ENCODE measurements at places on chromosomes 2 and 18.

DNA sequence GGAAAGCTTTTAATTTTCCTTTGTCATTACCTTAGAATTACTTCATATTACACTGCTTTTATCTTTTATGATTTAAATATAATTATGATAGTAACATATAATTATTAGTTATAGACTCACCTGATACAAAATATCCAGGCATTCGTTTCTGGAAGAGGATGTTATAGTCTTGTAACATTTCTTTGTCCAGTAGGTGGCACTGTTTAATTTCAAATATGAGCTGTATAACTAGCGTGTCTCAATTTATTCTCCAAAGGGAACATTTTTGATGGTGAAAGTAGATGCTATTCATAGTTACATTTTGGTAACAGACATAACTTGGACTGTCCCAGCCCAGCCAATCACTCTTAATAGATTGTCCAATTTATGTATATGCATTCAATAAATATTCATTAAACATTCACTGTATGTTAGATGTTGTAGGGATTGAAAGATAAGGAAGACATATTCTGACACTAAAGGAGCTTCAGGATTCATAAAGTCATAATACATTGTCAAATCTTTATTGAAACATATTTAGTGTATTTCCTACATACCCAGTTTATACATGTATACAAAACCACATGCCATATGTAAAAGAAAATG is 19.2 kb downstream of the DAW1 start:
- DNase-seq, result peak; percentile 23

DNA sequence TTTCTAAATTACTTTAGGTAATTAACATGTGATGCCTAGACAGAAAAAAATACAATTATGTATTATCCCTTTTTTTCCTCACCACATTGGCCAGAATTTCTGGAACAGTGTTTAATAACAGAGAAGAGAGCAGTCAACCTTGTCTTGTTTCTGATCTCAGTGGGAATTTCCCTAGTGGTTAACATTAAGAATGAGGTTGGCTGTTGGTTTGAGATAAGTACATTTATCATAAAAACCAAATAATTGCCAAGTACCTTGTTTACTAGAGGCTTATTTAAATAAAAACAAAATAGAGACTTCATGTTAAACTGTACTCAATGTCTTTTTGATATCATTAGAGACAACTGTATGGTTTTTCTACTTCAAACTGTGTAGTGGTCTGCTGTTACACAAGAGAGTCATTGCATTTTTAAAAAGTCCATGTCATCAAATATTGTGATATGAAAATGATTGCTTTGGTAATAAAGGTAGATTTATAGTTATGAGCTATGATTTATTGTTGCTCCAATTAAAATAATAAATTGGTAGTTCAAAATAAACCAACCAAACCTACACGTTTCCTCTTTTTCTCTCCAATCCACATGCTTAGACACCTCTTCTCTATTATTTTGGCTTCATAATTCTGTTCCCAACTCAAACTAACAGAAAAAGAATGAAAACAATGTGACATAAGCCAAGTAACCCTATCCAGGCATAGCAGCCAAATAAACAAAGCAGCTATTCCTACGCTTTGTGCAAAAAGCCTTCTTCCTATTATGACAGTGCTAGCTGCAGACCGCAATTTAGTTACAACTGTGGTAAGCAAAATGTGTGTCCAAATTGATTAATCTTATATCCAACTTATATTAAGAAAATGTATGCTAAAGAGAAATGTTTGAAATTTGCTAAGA is 20.9 kb upstream of the TANK start:
- no peak for DNase-seq

DNA sequence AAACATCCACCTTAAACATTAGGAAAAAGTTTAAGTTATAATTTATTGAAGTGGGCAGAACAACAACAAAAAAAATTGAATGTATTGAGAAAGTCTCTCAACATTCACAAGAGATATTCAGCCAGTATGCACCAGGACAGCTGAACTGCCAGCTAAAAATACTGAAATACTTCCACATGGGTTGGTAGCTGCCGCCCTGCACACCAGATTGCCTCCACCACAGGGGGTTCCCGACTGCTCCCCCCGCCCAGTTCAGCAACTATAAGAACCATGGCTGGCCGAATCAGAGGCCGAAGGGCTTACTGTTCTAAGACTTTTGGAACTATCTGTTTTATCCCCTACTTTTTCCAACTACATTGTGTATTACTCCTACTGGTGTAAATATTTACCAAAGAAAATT is 150.0 kb upstream of the LRP1B start:
- no peak for DNase-seq

- no peak for DNase-seq
Observed at GRCh38 chr2:117273009-117273671, 541.4 kb upstream of the DDX18 start.

GRCh38 chr18:79317703-79318102 is 78.0 kb upstream of the NFATC1 start:
- no peak for DNase-seq

- DNase-seq, result no peak
Observed at GRCh38 chr18:5449858-5450509, 93.8 kb downstream of the EPB41L3 start.

GRCh38 chr2:216491793-216492596 is 6.6 kb upstream of the RPL37A start:
- DNase-seq, result no peak

GRCh38 chr2:218783688-218784087 is 1.7 kb downstream of the CYP27A1 start:
- DNase-seq, result no peak

- DNase-seq, result no peak
Observed at GRCh38 chr2:181157326-181157725, 176.9 kb downstream of the UBE2E3 start.

- no peak for DNase-seq
Observed at GRCh38 chr2:236117861-236118269, 50.3 kb downstream of the GBX2 start.

DNA sequence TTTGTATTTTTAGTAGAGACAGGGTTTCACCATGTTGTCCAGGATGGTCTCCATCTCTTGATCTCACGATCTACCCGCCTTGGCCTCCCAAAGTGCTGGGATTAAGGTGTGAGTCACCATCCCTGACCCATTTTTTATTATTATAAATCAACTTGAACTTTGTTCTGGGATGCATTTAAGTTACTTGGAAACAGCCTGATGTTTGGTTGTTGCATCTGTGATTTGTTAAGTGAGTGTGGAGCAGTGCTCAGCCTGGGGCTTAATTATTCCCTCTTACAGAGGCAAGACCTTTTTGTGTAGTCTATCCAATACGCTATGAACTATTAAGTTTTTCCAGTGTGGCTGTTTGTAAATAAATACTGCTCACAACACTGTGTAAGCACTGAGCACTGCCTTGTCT is 32.6 kb downstream of the MTA3 start:
- DNase-seq, result no peak

DNA sequence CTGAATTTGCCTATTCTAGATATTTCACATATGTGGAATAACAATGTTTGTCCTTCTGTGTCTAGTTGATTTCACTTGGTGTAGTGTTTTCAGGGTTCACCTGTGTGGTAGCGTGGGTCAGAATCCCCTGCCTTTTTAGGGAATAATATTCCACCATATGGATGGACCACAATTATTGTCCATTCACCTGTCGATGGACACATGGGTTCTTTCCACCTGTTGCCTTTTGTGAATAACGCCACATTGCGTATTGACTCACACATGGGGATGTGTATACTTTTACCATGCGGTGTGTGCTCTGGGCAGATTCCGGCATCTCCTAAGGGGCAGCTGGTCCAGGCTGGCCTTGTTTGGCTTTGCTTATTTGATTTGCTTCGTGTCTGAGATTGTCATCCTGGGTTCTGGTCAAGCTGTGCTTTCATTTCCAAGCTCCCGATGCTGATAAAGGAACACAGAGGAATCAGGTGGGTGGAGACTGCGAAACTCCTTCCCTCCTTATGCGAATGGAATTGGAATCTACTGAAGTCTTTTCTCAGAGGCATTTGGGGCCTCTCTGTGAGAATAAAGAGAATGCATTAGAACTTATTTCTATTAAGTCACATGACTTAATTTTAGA is 18.9 kb upstream of the ALLC start:
- DNase-seq, result no peak

DNA sequence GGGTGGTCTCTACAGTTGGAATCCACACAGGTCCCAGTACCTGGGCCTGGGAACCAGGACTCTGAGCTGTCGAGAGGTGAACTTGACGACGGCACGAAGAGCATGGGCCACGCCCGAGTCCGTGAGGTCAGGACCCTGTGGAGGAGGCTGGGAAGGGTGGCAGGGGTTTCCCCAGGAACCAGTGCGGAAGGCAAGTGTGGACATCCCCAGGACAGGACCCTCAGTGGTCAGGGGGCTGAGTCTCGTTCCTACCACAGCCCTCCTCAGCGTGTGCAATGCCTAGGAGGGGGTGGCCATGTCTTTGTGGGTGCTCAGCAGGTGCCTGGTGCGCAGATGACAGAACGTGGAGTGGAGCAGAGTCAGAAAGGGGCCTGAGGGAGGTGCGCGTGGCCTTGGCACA is 335.6 kb upstream of the SALL3 start:
- DNase-seq, result no peak

DNA sequence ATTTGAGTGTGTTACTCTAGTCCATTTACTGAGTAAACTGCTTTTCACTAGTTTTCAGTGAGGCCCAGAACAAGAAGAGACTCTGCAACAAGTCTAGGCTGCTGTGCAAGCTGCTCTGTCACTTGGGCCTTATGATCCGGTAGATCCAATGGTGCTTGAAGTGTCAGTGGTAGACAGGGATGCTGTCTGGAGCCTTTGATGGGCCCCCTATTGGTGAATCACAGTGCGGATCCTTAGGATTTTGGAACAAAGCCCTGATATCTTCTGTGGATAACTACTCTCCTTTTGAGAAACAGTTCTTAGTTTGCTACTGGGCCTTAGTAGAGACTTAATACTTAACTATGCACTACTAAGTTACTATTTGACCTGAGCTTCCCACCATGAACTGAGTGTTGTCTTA is 150.2 kb downstream of the TMEFF2 start:
- DNase-seq, result no peak

DNA sequence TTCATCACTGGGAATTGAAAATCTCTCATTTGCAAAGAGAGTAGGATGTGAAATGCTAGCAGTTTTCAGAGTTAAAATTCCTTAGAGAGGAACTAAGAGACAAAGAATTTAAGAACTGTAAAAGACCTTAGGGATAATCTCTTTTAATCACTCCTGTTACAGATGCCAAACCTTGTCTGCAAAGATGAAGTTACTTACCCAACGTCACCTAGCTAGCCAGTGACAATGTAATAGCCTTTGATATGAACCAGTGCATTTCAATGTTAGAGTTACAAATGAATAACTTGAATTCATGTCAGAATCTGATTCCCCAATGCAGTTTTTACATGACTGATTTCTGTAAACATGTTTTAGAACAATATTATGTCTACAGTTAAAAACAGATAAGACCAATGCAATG is 190.1 kb downstream of the LRP1B start:
- DNase-seq, result no peak

GRCh38 chr2:42028571-42029148 is 19.2 kb upstream of the PKDCC start:
- DNase-seq, result no peak

GRCh38 chr2:221423210-221423804 is 148.8 kb downstream of the EPHA4 start:
- no peak for DNase-seq

DNA sequence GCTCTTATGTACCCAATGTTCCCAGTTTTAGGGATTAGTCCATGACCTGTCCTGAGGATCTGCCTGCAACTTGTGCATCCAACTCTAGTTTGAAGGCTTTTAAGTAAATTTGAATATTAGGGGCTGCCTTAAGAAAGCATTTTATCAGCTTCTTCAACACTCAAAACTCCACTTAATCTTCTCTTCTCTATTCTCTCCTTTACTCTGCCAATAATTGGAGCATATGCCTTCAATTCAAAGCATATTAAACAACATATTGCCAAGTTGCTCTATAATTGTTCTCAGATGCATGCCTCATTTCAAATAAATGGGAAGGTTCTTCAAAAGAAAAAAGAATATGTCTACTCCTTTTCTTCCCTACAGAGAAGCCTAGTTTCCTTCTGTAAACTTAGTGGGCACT is 84.8 kb upstream of the NCKAP5 start:
- DNase-seq, result no peak

- DNase-seq, result no peak
Observed at GRCh38 chr18:4374564-4374963, 80.5 kb downstream of the DLGAP1 start.

GRCh38 chr2:66495788-66496640 is 61.1 kb downstream of the MEIS1 start:
- peak; percentile 55 for DNase-seq

GRCh38 chr18:55128437-55128836 is 169.2 kb upstream of the CCDC68 start:
- peak; percentile 32 for DNase-seq

GRCh38 chr2:74573747-74574562 is 19.4 kb downstream of the DOK1 start:
- no peak for DNase-seq

- DNase-seq, result peak; percentile 77
Observed at GRCh38 chr2:146837857-146838256, 1007.0 kb upstream of the ACVR2A start.

- no peak for DNase-seq
Observed at GRCh38 chr2:160612266-160612856, 118.8 kb upstream of the RBMS1 start.

DNA sequence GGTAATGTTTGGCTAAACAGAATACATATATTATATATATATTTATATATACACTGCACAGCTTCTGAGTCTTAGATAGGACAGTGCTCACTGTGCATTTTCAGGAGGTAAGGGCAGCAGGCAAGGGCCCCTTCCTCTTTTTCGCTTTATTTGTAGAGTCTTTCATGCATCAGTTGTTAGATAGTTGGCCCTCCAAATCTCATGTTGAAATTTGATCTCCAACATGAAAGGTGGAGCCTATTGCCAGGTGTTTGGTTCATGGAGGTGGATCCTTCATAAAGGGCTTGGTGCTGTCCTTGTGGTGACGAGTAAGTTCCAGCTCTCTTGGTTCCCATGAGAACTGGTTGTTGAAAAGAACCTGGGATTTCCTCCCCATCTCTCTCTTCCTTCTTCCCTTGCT is 48.1 kb downstream of the TSN start:
- DNase-seq, result peak; percentile 58

DNA sequence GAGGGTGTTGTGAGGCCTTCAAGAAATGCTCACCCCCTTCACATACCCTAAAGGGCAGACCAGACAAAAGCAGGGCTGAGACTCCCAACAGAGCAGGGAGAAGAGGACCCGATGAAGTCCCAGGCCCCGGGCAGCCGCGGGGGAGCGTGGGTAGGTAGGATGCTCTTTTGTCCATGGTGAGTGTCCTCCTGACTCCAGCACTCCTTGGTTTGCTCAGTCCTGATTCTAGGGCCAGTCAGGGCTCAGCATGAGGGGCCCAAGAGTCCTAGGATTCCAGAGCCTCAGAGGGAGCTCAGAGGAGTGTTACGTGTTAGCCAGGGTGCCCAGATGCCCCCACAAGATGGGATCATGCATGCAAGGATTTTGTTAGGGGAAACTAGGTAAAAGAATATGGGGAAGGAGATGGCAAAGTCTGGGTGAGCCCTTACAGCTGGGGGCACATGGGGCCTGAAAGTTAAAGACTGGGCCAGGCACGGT is 64.8 kb downstream of the SMAD7 start:
- no peak for DNase-seq

All from NCI-H1417 (cell line).